NCI-H1417 treated with DMSO at 0.1 percent for 48 hours (cell line): ENCODE measurements at places on chromosomes 11 and 22.

GRCh38 chr22:37961062-37961461 lies 7.6 kb downstream of the POLR2F start:
- DNase-seq: no peak

- DNase-seq: no peak
Measured at GRCh38 chr11:8689726-8690255, 7.2 kb downstream of the RPL27A start.

DNA sequence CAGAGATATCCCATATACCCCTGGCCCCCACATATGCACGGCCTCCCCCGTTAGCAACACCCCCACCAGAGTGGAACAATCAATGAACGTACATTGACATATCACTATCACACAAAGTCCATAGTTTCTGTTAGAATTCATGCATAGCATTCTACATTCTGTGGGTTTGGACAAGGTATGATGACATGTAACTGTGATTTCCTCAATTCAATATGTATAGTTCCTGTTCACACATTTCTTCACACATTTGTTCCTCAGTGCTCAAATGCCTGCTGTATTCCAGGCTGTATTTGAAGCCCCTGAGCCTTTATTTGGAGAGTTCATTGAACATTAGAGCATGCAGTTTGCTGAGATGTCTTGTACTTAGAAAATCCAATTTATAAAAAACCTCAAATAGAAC lies 69.9 kb downstream of the PTPRJ start:
- no peak for DNase-seq

GRCh38 chr22:38873469-38874411 lies 1.7 kb upstream of the CBX6 start:
- peak; percentile 75 for DNase-seq

DNA sequence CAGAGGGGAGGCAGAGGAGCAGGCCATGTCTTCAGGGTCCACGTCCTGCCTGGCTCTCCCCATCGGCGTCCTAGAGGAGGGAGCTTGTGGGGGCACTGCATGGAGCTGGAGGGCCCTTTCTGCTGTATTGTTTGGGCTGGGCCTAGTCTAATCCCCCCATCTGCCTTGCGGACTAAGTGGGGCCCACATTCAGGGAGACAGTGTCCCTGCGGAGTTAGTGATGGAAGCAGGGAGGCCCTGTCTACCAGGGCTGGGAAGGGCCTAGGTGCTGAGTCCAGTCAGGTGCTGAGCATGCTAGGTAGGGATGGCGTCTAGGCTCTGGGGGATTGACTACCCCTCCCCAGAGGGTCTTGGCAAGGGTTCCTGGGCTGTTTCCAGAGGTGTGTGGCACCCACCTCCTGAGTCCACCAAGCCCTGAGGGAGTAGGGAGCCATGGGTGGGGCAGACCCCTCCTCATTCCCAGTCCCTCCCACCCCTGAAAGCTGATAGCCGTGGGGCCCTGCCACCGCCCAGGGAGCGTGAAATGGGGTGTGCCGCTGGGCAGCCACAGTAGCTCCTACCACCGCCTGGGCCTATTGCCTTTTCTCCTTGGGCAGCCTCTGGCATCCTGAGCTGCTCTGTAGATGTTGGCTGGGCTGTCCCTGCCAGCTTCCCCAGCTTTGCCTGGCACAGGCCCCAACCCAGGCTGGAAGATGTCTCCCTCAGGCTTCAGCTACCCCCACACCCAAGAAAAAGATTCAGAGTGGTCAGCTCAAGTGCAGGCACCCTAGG lies 1.9 kb upstream of the POLD4 start:
- DNase-seq: no peak
